A549 treated with CpdA at 1 μM for 4 hours (cell line): ENCODE measurements at places on chromosomes 5 and 9. TPM values are rescaled to one million over a fixed set of nuclear protein-coding genes. Genes with fewer than 3 reads are reported as not detected.

NR4A3 gene
- 2.0 to 3.0 TPM (median 2.6 TPM) in 5 replicates for total RNA-seq

PDGFRB gene
- 0.08 to 0.34 TPM (median 0.18 TPM) in 5 replicates for total RNA-seq

C9orf50 gene
- total RNA-seq = not detected in 5 replicates

PCDHA1 gene
- 0.12 to 0.23 TPM (median 0.21 TPM) in 5 replicates for total RNA-seq

NUTM2G gene
- not detected in 5 replicates for total RNA-seq

GRAMD2B gene
- total RNA-seq = 0.68 to 1.1 TPM (median 0.85 TPM) in 5 replicates

TOR4A gene
- 17.8 to 30.2 TPM (median 27.4 TPM) in 5 replicates for total RNA-seq

BTNL3 gene
- not detected in 5 replicates for total RNA-seq

SPINK6 gene
- total RNA-seq = 0.26 to 1.4 TPM (median 0.37 TPM) in 5 replicates

NMRK1 gene
- 4.2 to 7.1 TPM (median 5.3 TPM) in 5 replicates for total RNA-seq

PDZD2 gene
- 0.03 to 0.09 TPM (median 0.07 TPM) in 5 replicates for total RNA-seq

CAMK2A gene
- 0.87 to 1.4 TPM (median 1.1 TPM) in 5 replicates for total RNA-seq

SLC34A1 gene
- not detected in 5 replicates for total RNA-seq

PSD2 gene
- 0.03 to 0.06 TPM (median 0.03 TPM) in 4 of 5 replicates, not detected in the other for total RNA-seq

ORM2 gene
- total RNA-seq = not detected in 5 replicates

EGFL7 gene
- 39.5 to 60.2 TPM (median 52.8 TPM) in 5 replicates for total RNA-seq

TLX3 gene
- not detected in 5 replicates for total RNA-seq

AMACR gene
- 12.7 to 16.5 TPM (median 14.1 TPM) in 5 replicates for total RNA-seq

IFNK gene
- total RNA-seq = not detected in 5 replicates

NR5A1 gene
- total RNA-seq = 0.08 TPM in 1 of 5 replicates, not detected in the others

ELOVL7 gene
- total RNA-seq = 9.5 to 13.8 TPM (median 10.9 TPM) in 5 replicates

CATSPER3 gene
- 0.21 to 0.59 TPM (median 0.41 TPM) in 5 replicates for total RNA-seq

BAAT gene
- 0.47 to 0.79 TPM (median 0.58 TPM) in 5 replicates for total RNA-seq

SCAMP1 gene
- total RNA-seq = 18.5 to 29.4 TPM (median 25.7 TPM) in 5 replicates

FAM169A gene
- total RNA-seq = 4.4 to 7.4 TPM (median 6.2 TPM) in 5 replicates

C8G gene
- 0.54 to 1.9 TPM (median 1.2 TPM) in 5 replicates for total RNA-seq
